ENCODE measurements at places on chromosomes 2 and 18.

- no peak for DNase-seq
These were observed 476.3 kb downstream of the SOX11 start for GRCh38 chr2:6168485-6168884.

GRCh38 chr2:100776445-100776844, 43.5 kb upstream of the NPAS2 start:
- no peak for DNase-seq

DNA sequence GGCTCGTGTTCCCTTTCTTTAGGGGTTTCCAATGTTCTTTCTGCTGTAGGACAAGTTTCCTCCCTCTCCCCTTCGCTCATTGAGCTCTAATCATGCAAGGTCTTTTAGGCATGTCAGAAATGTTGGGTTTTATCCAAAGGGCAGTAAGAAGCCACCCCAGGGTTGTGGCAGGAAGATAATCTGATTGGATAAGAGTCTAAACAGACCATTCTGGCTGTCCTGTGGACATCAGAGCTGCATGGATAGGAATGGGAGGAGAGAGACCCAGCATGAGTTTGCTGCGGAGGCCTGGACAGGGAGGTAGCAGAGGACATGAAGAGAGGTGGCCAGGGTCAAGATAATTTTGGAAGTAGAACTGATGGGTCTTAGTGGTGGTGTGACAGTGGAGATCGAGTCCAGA, 88.2 kb downstream of the ACKR3 start:
- no peak for DNase-seq

DNA sequence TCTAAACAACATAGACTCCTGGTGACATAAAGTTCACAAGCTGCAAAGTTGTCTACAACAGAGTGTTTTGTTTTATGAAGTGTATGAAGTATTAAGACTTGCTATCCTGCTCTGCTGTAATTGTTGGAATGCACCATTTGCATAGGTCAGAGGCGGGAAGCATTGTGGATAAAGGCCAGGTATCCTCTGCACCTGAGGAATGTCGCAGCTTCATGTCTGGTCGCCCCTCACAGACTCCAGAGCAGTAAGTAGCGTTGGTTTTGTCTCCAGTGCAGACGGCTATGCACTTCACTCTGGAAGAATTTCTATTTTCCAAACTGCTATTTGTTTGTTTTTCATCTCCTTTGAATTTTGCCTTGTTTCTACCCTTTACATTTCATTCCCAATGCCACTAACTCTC, 63.1 kb downstream of the UNC80 start:
- DNase-seq = no peak

GRCh38 chr18:59041296-59041695, 98.4 kb upstream of the SEC11C start:
- DNase-seq = no peak

DNA sequence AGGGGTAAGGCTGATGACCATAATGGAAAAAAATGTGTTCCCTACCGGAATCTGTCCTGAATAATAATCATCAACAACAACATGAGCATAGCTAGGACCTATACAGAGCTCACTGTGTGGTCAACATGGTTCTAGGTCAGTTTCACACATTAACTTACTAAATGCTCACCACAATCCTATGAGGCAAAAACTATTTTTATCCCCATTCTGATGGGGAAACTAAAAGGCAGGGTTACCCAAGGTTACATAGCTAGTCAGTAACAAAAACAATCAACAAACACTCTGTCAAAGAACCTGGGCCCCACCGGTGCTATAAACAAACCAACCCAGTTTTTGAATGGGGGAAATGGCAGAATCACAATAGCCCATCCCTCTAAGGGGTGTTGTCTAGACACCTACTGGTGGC, 40.1 kb downstream of the AOX1 start:
- DNase-seq = no peak

- no peak for DNase-seq
These were observed 6.9 kb downstream of the ZNF516 start for GRCh38 chr18:76488190-76488589.

GRCh38 chr2:224841910-224842309, 125.7 kb upstream of the CCDC195 start:
- DNase-seq = no peak

GRCh38 chr2:183243758-183244157, 119.5 kb downstream of the NUP35 start:
- no peak for DNase-seq

DNA sequence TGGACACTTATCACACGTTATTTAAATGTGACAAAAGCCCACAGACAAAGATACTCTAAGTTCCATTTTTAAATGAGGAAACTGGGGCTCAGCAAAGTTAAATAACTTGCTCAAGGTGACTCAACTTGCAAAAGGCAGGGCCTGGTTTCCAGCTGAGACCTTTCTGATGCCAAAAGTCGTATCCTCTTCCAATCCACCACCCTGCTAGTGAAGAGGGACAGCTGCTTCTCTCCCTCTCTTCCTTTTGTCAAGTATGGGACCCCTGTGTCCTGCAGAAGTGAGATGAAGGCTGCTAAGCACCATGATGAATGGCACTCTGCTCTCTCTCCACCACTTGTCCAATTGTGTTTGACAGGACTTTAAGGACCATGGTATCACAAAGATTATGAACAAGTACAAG, 140.9 kb downstream of the DYM start:
- no peak for DNase-seq

DNA sequence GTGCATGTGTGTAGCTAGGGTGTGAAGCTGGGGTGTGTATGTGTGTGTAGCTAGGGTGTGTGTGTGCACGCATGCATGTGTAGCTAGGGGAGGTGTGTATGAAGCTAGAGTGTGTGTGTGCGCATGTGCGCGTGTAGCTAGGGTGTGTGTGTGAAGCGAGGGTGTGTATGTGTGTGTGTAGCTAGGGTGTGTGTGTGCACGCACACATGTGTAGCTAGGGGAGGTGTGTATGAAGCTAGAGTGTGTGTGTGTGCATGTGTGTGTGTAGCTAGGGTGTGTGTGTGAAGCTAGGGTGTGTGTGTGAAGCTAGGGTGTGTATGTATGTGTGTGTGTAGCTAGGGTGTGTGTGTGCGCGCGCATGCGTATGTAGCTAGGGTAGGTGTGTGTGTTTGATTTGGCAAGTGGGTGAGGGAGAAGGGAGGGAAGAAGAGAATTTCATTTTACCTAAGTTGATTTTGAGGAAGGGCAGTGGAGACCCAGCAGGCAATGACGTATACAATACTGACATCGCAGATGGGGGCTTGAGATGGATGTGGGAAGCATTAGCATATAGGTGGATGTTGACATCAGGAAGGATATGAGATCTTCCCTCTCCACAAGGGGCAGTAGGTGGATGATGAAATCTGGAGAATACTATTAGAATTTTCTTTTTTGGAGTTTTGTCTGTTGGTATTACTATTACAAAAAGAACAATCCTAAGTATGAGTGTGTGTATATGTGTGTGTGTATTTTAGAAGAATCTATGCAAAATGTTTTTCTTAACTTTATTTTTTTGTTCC, 70.7 kb downstream of the PRELID3A start:
- DNase-seq = no peak

DNA sequence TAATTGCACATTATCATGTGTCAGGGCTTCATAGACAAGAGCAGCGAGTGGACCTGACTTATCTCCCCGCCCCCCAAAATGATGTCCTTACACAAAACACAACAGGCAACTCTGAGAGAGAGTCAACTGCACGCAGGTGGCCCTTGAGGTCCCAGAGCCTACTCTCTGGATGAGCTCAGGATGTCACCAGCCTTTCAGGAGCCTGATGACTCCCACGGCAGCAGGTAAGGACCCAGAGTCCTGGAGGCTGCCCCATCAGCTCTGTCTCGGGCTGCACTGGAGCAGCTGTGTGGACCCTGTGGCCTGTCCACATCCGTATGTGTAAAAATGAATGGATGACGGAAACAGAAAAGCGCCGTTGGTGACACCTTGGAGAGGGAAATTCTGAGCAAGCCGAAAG, 130.9 kb downstream of the HDAC4 start:
- no peak for DNase-seq

DNA sequence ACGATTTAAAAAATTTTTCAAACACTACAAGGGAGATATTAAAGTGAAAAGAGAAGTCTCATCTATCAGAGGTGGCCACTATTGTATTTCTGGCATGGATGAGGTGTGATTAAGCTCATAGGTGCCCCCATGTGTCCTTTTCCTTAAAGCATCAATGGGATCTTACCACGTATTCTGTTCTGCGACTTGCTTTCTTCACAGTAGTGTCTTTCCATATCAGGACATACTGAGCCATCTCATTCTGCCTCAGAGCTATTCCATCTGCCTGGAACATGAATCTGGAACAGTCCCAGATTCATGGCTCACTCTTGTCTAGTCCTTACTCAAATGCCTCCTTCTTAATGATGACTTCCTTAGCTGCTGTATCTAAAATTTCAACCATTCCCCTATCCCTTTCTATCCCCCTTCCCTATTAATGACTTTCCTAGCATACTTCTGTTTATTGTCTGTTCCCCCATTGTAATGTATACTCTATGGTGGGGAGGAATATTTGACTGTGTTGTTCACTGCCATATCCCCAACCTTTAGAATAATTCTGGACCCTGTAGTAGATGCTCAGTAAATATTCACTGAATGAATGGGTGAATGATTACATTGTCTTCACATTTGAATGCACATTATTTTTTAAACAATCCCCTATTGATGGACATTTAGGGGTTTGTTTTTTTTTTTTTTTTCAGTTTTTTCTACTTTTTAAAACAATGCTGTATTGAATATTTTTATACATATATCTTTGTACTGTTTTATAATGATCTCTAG, 11.1 kb downstream of the STAMBP start:
- DNase-seq = no peak

DNA sequence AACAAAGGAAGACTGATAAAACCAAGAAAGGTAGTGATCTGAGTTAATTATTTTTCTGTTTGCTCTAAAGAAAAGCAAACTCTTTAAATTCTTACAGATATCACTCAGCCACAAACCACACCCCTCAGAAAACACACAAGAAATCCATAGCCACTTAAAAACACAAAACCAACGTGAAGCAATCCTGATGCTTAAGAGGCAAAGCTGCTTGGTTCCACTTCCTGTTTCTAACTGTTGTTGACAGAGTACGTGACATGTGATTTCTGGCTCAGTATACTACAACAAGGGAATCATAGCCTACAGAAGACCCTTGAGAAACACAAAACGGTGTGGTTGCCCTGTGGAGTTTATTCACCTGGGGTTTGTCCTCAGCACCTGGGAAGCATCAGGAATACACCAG, 240.9 kb upstream of the APCDD1 start:
- no peak for DNase-seq

DNA sequence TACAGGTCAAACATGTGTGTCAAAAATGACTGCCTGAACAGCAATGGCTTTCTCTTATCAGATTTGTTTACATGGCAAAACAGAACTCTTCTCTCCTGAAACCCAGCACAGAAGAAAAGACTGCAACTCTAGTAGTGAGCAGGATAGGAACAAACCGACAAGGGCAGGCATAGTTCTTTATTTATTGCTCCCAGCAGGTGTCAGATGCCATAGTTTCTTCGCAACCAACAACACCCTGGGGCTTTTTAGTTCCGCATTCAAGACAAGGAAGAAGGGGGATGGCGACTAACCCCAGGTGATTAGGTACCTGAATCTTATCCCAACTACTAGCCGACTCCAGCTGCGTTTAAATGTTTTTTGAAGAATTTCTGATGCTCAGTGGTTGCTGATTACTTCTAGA, 367.5 kb upstream of the FIGN start:
- DNase-seq = no peak

GRCh38 chr2:207819021-207819797, 49.5 kb upstream of the FZD5 start:
- DNase-seq = no peak

DNA sequence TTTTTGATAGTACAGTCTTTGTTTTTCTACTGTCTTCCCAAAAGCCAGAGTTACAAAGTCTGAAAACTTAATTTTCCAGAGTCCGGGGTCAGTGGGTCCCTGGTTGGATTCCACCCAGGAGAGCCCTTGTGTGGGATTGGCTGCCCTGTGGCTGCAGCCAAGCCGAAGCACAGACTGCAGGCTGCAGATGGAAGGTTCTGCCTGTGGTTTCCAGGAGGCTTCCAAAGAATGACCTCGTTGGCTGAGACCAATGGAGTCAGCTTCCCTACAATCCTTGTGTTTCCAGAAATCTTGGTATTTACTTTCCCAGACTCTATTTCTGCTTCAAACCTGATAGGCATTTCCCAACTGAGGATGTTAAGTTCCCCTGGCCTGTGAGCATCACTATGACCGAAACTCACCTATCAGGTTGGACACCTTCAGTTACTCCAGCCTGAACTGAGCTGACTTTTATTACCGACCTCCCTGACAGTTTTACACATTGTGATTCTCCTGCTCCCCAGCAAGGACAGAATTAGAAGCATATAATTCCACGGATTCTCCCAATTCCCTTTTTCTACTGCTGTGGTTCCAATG, 117.5 kb upstream of the CCDC68 start:
- DNase-seq = no peak

- DNase-seq = no peak
These were observed 4.7 kb upstream of the KCNG3 start for GRCh38 chr2:42498497-42498896.

DNA sequence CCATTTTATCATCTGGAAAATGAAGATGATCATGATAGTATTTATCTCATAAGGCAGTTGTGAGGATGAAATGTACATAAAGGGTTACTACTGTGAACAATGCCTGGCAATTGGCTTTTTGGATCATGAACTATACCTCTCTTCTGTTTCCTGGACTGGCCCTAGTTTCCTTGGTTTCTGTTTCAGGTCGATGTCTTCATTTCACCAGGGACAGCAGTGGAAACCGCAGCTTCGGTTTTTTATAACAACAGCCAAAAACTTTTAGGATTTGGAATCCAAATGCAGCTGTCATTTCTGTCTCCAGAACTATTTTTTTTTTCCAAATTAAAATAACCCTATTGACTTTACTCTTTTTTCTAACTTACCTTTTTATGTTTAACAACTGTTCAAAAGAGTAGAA, 425.1 kb downstream of the RND3 start:
- no peak for DNase-seq

- DNase-seq = no peak
These were observed 12.9 kb upstream of the ETAA1 start for GRCh38 chr2:67384123-67384822.

GRCh38 chr2:113273027-113273551, 5.6 kb downstream of the PAX8 start:
- DNase-seq = no peak

GRCh38 chr2:58918141-58918540, 677.0 kb upstream of the FANCL start:
- no peak for DNase-seq

DNA sequence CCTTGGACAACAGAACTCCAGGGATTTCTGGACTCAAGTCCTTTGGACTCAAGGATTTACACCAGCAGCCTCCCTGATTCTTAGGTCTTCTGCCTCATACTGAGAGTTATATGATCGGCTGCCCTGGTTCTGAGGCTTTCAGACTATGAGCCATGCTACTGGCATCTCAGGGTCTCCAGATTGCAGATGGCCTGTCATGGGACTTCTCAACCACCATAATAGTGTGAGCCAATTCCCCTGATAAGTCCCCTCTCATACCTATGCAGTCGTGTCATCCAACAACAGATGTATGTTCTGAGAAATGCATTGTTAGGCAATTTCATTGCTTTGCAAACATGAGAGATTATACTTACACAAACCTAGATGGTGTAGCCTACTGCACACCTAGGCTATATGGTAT, 61.4 kb upstream of the MSTN start:
- DNase-seq = no peak

Measured in activated gamma-delta T cell (primary cell).